A549 treated with RU486 at 1 μM for 4 hours (cell line): ENCODE measurements at places on chromosomes 12 and 14. TPM values are rescaled to one million over a fixed set of nuclear protein-coding genes. Genes with fewer than 3 reads are reported as not detected.

The HOXC9 gene
- total RNA-seq, result 11.4 to 14.1 TPM (median 13.1 TPM) in 5 replicates

The GLIPR1L1 gene
- total RNA-seq, result not detected in 5 replicates

The CPNE8 gene
- 7.9 to 12.4 TPM (median 11.4 TPM) in 5 replicates for total RNA-seq

The FOXN4 gene
- not detected in 5 replicates for total RNA-seq

The GLI1 gene
- total RNA-seq, result 7.7 to 10.7 TPM (median 8.5 TPM) in 5 replicates
